ENCODE measurements at places on chromosomes 16 and 17. TPM values are rescaled to one million over a fixed set of nuclear protein-coding genes. Genes with fewer than 3 reads are reported as not detected.

DNA sequence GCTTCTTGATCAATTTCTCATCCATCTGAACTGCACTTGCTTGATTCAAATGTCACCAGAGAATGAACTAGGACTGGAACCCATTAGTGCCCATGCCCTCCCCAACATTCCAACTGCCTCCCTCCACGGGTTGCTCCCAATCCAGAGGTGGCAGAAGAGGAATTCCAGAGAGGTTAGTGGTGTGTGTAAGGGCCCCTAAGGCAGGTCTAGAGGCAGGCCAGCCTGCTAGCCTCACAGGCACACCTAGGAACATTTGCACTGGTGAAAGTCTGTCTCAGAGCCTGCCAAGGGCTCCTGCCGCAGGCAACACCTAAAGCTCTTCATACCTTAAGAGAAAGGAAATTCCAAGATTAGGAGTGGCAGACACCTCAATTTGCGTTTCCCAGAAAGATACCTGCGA is 21.2 kb upstream of the CMTM4 start:
- no peak for DNase-seq

DNA sequence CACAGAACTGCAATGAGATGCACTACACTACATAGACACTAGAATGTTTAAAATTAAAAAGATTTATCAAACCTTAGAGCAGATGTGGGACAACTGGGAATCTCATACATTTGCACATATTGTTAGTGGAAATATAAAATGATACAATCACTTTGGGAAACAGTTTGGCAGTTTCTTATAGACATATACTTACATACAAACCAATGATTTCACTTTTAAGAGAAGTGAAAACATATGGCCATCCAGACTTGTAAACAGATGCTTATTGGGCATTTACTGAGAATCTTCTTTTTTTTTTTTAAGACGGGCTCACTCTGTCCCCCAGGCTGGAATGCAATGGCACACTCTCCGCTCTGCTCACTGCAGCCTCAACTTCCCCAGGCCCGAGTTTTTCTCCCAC is 50.1 kb downstream of the AXIN2 start:
- no peak for DNase-seq

The CTRB2 gene
- total RNA-seq = not detected

The CLEC19A gene
- total RNA-seq = not detected

All from psoas muscle (tissue), 8 donors.